MCF 10A (cell line): ENCODE measurements at places on chromosomes 1 and 21. TPM values are rescaled to one million over a fixed set of nuclear protein-coding genes. Genes with fewer than 3 reads are reported as not detected.

The C1orf226 gene
- 3.1 and 3.3 TPM in 2 replicates for total RNA-seq

The MYOG gene
- not detected in 2 replicates for total RNA-seq

The MMP23B gene
- total RNA-seq, result 1.4 and 1.7 TPM in 2 replicates

The UMODL1 gene
- total RNA-seq, result not detected in 2 replicates

The TEDDM1 gene
- total RNA-seq, result not detected in 2 replicates

The AVPR1B gene
- total RNA-seq, result not detected in 2 replicates

The NRIP1 gene
- 26.5 and 31.4 TPM in 2 replicates for total RNA-seq

The SELE gene
- not detected in 2 replicates for total RNA-seq

The GTF2B gene
- 16.9 and 18.8 TPM in 2 replicates for total RNA-seq

GRCh38 chr1:202113690-202114300 is 8.9 kb upstream of the GPR37L1 start:
- DNase-seq, result no peak
- no peak overlapping the region for H3K27ac ChIP-seq
- peaks cover 23% of the 10 kb centered on the region for H3K4me1 ChIP-seq
- H3K36me3 ChIP-seq, result no peaks in the 10 kb centered on the region

DNA sequence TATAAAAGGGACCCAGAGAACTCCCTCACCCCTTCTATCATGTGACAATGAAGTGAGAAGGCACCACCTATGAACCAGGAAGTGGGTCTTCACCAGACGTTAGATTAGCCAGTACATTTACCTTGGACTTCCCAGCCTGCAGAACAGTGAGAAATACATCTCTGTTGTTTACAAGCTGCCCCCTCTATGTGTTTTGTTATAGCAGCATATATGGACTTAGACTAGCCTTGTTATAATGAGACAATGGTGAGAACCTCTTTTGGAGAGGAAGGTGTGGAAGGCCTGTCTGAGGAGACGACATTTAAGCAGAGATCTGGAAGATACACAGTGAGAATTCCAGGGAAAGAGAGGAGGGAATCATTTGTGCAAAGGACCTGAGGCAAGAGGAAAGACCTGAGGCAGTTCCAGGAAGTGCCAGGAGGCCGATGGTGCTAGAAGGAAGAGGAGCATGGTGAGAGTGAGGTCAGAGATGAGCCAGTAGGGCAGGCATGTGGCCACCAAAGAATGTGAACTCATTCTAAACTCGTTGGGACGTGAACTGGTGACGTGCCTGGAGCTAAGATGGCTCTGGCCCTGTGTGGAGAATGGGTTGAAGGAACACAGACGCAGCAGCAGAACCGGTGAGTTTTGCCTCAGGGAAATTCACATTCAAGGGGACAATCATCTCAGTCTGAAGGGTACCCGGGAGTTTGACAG is 98.9 kb upstream of the IRF2BP2 start:
- no peaks in the 10 kb centered on the region for H3K27me3 ChIP-seq
- DNase-seq, result no peak
- H3K4me3 ChIP-seq, result no peak overlapping the region

- no peaks in the 10 kb centered on the region for H3K27me3 ChIP-seq
- no peaks in the 10 kb centered on the region for H3K4me1 ChIP-seq
- H3K36me3 ChIP-seq, result peaks cover 10% of the 10 kb centered on the region
- no peak overlapping the region for H3K27ac ChIP-seq
- DNase-seq, result no peak
Measured at GRCh38 chr1:50893466-50893865, 66.6 kb downstream of the FAF1 start.

DNA sequence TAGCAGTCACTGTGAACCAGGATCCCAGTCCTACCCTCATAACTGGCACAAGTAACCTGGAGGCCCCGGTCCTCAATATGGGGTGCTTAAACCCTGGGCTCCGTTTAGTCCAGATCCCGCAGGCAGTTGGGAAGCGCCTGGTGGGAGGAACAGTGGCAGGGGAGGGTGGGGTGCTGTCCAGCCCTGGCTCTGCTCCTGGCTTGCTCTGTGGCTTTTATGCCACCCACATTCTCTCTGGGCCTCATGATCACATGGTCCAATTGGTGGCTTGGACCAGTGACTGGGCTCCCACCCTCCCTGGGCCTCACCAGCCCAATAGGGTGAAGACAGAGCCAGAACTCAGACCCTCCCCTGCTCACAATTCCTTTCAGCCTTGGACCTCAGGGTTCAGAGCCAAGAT is 2.9 kb downstream of the CD164L2 start:
- H3K4me3 ChIP-seq, result no peak overlapping the region
- H3K4me1 ChIP-seq, result peaks cover 12% of the 10 kb centered on the region
- H3K27me3 ChIP-seq, result no peaks in the 10 kb centered on the region
- DNase-seq, result no peak

GRCh38 chr1:11938722-11939526 is 4.4 kb downstream of the PLOD1 start:
- no peaks in the 10 kb centered on the region for H3K27me3 ChIP-seq
- H3K4me1 ChIP-seq, result peaks cover 12% of the 10 kb centered on the region
- DNase-seq, result peak; percentile 26
- H3K36me3 ChIP-seq, result peaks cover 15% of the 10 kb centered on the region
- no peak overlapping the region for H3K4me3 ChIP-seq
- H3K27ac ChIP-seq, result no peak overlapping the region

DNA sequence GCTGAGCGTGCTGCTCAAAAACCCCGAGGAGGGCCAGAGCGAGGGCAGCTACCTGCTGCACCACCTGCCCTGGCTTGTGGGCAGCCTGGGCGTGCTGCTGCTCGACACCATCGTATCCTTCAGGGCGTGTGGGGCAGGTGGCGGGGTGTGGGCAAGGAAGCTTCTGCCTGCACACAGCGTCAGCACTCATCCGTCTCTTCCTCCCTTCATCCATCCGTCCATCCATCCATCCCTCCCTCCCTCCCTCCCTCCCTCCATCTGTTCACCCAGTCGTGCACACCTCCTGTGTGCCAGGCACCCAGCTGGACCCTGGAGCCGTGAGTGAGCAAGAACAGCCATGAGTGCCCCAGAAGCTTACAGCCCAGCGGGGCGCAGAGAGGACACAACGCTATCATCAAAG is 15.2 kb downstream of the SLC66A1 start:
- no peak overlapping the region for H3K4me3 ChIP-seq
- H3K36me3 ChIP-seq, result peaks cover 47% of the 10 kb centered on the region
- no peaks in the 10 kb centered on the region for H3K27me3 ChIP-seq
- no peaks in the 10 kb centered on the region for H3K4me1 ChIP-seq

DNA sequence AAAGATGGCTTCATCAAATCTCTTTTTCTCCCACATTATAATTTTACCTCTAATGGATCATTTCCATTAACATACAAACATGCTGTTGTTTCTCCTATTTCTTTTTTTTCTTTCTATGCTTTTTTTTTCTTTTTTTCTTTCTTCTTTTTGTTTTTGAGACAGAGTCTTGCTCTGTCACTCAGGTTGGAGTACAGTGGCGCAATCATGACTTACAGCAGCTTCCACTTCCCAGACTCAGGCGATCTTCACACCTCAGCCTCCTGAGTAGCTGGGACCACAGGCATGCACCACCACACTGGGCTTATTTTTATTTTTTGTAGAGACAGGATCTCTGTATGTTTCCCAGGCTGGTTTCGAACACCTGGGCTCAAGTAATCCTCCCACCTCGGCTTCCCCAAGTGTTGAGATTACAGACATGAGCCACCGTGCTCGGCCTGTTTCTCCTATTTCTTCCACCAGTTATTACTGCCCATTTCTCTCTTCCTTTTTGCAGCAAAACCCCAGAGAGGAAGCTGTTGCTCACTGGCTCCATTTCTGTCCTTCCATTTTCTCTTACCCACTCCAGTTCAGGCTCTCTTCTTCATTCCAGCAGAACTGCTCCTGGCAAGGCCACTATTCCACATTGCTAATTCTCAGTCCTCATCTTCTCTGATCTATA is 32.1 kb upstream of the OPRD1 start:
- DNase-seq, result no peak
- H3K27me3 ChIP-seq, result no peaks in the 10 kb centered on the region
- peaks cover 21% of the 10 kb centered on the region for H3K36me3 ChIP-seq
- peaks cover 7% of the 10 kb centered on the region for H3K4me1 ChIP-seq
- no peak overlapping the region for H3K27ac ChIP-seq

DNA sequence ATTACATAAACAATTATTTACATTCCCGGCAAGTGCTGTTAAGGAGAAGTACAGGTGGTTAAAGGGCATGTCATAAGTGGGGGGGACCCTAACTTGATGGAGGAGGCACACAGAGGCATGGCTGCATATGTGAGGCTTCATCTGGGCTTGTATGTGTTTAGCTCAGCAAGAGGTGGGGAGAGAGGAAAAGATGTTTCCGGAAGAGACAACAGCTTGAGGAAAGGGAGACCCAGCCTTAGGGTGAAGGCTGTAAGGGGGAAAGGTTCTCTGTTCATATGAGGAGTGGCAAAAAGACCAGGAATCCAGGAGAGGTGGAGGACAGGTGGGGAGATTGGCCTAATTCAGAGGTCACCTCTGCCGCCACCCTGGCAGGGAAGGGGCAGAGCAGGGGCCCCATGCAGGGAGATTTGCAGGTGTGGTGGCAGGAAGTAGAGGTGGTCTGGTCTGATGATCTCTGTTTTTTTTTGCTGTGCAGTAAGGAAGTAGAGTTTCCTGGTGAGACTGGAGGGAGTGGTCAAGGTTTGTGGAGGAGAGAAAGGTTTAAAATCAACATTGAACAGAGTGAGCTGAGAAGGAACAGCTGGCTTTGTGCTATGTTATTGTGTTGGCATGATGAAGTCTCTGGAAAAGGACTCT is 9.0 kb downstream of the TRAF5 start:
- H3K4me3 ChIP-seq, result no peak overlapping the region
- H3K4me1 ChIP-seq, result peaks cover 22% of the 10 kb centered on the region
- no peak for DNase-seq
- no peaks in the 10 kb centered on the region for H3K36me3 ChIP-seq
- no peak overlapping the region for H3K27ac ChIP-seq

- H3K4me1 ChIP-seq, result no peaks in the 10 kb centered on the region
- DNase-seq, result peak; percentile 59
- no peak overlapping the region for H3K27ac ChIP-seq
- H3K27me3 ChIP-seq, result peaks cover 52% of the 10 kb centered on the region
Measured at GRCh38 chr1:29465755-29466154, 229.4 kb downstream of the PTPRU start.

GRCh38 chr1:200967693-200968468 is 55.6 kb downstream of the KIF21B start:
- no peak overlapping the region for H3K27ac ChIP-seq
- no peak for DNase-seq
- H3K4me1 ChIP-seq, result peaks cover 22% of the 10 kb centered on the region
- H3K36me3 ChIP-seq, result no peaks in the 10 kb centered on the region

DNA sequence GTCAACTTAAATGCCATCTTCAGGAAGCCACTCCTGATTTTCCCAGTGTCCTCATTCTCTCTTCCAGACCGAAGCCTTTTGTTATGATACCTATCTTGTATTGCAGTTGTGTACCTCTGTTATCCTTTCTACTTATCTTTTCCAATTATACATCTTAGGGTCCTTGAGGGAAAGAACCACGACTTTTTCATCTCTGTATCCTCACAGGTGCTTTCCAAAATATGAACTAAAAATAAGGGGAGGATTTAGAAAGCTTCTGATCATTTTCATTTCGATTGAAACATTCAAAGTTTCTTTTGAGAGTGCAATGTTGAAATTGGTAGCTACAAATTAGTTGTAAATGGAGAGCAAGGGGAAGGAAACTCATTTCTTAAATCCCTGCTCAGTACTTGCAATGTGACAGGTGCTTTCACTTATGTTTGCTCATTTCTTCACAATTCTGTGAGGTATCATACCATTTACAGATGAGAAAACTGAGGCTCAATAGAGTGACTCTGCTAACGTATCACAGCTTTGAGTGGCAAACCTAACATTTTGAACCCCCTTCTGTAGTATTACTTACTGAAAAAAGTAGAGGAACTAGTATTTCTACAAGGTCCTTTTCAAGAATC is 24.2 kb downstream of the SLC19A2 start:
- H3K27ac ChIP-seq, result no peak overlapping the region
- H3K27me3 ChIP-seq, result no peaks in the 10 kb centered on the region
- peaks cover 29% of the 10 kb centered on the region for H3K36me3 ChIP-seq
- H3K4me1 ChIP-seq, result no peaks in the 10 kb centered on the region

DNA sequence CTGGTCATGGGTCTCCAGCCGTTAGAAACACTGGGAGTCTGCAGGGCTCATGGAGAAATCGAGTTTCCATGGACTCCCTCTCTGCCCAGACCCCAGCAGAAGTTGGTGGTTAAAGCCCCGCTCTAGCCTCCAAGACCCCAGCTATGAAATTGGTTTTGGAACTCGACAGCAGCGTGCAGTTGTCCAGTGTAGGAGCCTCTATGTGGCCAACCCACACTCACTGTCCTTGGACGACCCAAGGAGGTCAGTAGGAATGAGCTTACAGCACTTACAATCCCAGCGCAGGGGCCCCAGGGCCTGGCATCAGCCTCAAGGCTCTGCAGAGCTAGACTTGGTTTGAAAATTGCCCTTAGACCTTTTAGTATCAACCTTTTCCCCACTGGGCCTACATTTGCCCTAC is 3.2 kb upstream of the PRDM16 start:
- H3K4me1 ChIP-seq, result no peaks in the 10 kb centered on the region
- no peaks in the 10 kb centered on the region for H3K36me3 ChIP-seq
- no peak overlapping the region for H3K27ac ChIP-seq
- H3K27me3 ChIP-seq, result no peaks in the 10 kb centered on the region
- H3K4me3 ChIP-seq, result no peak overlapping the region

GRCh38 chr21:45054227-45054926 is 20.0 kb upstream of the ADARB1 start:
- H3K4me3 ChIP-seq, result no peak overlapping the region
- peaks cover 51% of the 10 kb centered on the region for H3K27me3 ChIP-seq
- no peak overlapping the region for H3K27ac ChIP-seq
- DNase-seq, result no peak

DNA sequence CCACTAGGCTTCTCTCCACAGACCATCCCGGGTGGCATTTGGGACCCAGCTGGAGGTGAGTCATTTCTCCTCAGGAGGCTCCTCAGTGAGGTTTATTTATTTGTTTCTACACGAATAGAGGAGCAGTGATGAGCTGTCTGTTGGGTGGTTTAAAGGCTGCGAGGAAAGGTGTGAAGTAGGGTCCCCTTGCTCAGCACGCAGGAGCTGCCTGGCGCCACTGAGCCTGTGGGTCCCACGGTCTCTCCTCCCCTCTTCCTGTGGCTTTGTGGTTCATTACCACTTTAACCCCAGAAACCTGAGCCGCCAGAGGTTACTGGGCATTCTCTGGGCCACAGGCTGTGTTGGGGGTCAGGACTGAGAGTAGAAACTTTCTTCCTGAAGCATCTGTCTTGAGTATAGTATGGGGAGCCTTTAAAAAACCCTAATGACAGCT is 39.9 kb downstream of the IL6R start:
- H3K27ac ChIP-seq, result no peak overlapping the region
- no peak overlapping the region for H3K4me3 ChIP-seq
- no peaks in the 10 kb centered on the region for H3K27me3 ChIP-seq
- peaks cover 34% of the 10 kb centered on the region for H3K4me1 ChIP-seq
- H3K36me3 ChIP-seq, result peaks cover 98% of the 10 kb centered on the region

- peaks cover 92% of the 10 kb centered on the region for H3K36me3 ChIP-seq
- H3K4me3 ChIP-seq, result no peak overlapping the region
- no peaks in the 10 kb centered on the region for H3K4me1 ChIP-seq
- H3K27ac ChIP-seq, result no peak overlapping the region
- no peaks in the 10 kb centered on the region for H3K27me3 ChIP-seq
- no peak for DNase-seq
Measured at GRCh38 chr1:11072216-11072917, 12.5 kb upstream of the SRM start.

GRCh38 chr1:213418268-213419071 is 367.4 kb downstream of the RPS6KC1 start:
- DNase-seq, result no peak
- H3K4me3 ChIP-seq, result no peak overlapping the region
- peaks cover 44% of the 10 kb centered on the region for H3K27me3 ChIP-seq

GRCh38 chr1:109613361-109614147 is 5.9 kb downstream of the GNAT2 start:
- H3K4me3 ChIP-seq, result no peak overlapping the region
- H3K4me1 ChIP-seq, result peaks cover 17% of the 10 kb centered on the region
- no peaks in the 10 kb centered on the region for H3K27me3 ChIP-seq
- no peaks in the 10 kb centered on the region for H3K36me3 ChIP-seq
- no peak for DNase-seq

GRCh38 chr1:167981933-167982332 is 45.1 kb upstream of the MPC2 start:
- no peak overlapping the region for H3K4me3 ChIP-seq
- no peaks in the 10 kb centered on the region for H3K27me3 ChIP-seq
- no peak for DNase-seq
- H3K27ac ChIP-seq, result no peak overlapping the region
